ENCODE measurements at places on chromosomes 2 and 18.

DNA sequence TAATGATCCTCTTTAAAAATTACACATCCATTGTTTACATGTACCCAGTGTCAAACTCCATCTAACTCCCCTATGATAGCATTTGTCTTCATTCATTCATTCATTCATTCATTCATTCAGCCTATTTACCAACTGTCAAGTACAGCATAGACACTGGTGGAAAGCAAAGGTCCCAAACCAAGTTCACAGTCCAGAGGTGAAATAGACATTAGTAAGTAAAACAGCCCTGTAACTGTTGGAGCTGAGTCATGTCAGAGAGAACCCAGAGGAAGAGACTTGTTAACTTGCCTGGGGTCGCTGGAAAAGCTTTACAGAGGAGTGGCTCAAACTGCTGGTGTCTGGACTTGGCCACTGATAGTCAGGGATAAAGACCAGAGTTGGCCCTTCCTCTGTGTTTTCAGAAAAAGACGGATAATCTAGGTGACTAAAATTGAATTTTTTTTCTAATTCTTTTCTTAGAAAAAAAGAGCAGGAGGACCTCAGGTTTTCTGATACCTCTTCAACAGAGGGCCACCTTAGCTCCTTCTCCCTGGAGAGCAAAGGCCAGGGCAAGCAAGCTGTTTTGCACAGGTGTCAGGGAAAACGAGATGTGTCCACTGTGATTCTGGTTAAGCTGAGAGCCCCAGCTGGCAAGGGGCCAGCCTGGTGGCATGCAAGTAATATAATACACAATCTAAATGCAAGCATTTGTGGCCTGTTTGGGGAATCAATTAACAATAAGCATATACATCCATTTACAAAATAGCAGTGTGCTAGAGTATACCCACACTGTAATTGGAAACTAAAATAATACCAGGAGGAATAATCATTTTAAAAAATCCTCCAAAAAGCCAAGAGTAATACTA lies 96.7 kb upstream of the SLC14A2 start:
- DNase-seq = no peak

GRCh38 chr18:45374878-45375630 lies 240.2 kb upstream of the SLC14A2 start:
- no peak for DNase-seq

GRCh38 chr2:8550937-8551621 lies 130.8 kb upstream of the ID2 start:
- DNase-seq = no peak

DNA sequence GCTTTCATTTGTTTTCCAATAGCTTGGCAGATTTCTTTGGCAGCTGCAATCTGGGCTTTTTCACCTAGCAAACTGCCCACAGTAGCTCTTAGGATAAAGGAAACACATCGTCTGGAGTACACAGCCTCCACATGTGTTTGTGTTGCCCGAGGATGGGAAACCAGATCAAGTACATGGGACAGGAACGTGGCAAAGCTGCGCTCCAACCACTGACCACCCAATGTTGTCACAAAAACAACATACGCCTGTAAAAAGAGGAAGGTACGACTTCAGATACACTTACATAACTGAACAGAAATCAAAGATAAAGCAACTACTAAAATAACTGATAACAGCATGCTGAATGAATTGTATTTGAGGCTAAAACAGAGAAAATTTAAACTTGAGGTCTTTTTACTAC lies 15.5 kb downstream of the HEATR5B start:
- DNase-seq = no peak

GRCh38 chr2:138752197-138752956 lies 27.8 kb downstream of the NXPH2 start:
- no peak for DNase-seq

DNA sequence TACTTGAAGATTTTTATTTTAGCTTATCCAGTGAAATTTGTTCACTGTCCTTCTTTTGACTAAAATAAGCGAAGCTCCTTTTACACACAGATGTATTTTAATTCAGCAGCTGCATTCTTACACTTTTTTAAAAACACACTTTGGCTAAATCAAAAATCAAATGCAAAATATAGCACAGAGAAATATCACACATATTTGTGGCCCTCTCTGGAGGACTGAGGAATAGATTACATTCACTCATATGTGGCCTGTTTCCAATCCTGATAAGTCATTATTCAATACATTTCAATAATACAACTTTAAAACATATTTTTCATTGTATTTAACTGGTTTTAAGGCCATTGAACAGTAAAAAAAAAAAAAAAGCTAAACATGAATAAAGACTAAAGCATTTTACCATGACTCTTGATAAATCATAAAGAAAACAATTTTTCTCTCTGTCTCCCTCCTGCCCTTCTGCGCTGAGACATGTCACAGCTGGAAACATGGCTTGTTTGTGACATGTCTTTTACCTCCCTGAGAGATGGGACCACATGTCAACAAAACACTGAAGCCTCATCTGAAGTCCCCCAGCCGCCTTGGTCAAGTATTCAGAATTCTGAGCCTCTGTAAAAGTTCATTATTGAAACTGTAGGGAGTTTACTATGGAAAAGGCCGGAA lies 221.0 kb downstream of the ZNF407 start:
- DNase-seq = no peak

- DNase-seq = no peak
Observed at GRCh38 chr2:203951366-203951902, 14.9 kb downstream of the ICOS start.

GRCh38 chr2:20674974-20675679 lies 8.2 kb downstream of the GDF7 start:
- DNase-seq = no peak

DNA sequence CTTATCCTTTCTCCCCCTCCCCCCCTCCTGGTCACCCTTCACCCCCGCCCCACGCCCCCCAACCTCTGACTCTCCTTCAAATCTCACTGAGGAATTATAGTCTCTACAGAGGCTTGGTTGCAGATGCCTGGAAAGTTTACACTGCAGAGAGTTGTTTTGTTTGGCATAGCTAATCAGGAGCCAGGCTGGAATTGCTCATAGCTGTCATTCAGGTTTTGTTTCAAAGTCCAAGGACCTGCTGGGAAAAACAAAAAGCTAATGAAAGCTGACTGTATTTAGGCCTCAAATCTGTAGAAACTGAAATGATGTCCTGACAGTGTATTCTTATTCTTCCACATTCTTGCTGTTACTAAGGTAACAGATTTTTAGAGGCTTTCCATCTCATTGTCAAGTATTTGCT lies 22.6 kb downstream of the GREB1L start:
- DNase-seq = no peak

DNA sequence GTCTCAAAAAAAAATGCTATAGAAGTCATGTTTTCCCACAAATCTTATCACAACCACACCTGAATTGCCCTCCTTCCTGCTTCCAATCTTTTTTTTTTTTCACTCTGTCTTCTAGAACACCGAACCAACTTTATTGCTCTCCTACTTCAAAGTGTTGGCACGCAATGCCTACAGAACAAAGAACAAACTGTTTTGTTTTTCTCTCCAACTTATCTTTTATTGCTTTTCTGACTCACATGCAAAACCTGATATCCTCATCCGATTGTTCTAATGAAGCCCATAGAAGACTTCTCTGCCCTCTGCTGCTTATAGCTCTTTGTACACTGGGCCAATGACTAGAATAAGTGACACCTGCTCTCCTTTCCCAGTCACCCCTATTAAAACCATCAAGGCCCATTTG lies 602.8 kb downstream of the EPHA4 start:
- DNase-seq = no peak

- no peak for DNase-seq
Observed at GRCh38 chr2:218401890-218402289, 2.2 kb downstream of the CTDSP1 start.

DNA sequence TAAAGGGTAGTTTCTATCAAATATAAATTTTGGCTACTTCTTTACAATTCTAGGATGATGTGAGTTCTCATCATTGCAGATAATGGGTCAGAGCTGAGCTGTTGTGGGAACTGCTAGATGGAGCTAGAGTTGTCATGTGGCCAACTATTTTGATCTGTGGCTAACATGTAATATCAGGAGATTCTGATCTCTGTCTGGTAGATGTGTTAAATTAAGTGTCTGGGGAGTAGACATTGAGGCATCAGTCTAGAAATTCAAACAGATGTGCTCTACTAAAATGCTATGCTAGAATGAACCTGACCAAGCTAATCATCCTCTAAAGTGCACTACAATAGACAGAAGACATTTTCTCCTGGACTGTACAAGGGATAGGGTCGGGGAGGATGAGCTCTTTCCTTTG lies 30.3 kb upstream of the DARS1 start:
- DNase-seq = no peak

DNA sequence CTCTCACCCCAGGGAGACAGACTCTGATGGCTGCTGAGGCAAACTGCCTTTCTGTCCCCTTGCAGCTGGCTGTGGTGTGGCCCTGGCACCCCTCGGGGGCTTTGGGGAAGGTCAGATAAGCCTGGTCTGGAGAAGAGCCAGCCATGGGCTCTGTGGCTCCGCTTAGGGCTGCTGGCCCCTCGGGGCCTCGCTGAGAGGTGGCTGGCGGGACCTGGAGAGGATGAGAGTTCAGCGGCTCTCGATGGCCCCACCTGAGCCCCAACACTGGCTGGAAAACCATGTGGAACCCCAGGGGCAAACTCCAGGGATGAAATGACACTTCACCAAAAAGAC lies 56.1 kb upstream of the ASAP2 start:
- no peak for DNase-seq

- no peak for DNase-seq
Observed at GRCh38 chr2:197813093-197813787, 8.8 kb downstream of the PLCL1 start.

DNA sequence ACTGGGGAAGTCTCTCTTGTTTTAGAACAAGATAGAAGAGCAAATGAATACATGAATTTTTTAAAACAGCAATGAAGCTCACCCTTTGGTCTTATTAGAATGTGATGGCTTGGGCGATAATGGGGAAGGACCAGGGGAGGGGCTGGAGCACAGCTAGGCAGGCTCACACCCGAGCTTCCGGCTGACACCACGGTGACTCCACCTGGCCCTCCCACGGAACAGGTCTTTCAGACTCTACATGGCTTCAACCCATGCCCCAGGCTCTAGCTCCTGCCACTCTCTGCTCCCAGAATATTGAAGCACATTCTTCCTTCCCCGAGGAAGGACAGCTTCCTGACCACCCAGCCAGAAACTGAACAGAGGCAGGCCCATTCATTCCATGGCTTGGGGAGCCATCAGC lies 127.5 kb upstream of the AGAP1 start:
- no peak for DNase-seq

DNA sequence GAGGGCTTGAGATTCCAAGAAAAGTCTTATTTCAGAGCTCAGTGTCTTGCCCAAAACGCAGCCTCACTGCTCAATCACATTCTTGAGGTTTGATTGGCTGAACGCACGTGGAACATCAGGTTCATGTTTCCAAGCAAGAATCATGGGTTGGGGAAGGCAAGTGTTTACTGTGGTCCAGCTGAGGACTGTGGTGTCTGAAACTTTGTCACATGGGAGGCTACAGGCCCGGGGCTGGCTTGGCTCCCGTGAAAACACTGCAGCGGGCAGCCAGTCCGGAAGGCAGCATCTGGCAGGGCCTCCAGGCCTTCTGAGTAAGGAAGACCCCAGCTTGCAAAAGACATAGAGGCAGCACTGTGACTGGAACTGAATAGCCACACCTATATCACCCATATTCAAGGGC lies 84.7 kb downstream of the POLR1A start:
- DNase-seq = no peak

DNA sequence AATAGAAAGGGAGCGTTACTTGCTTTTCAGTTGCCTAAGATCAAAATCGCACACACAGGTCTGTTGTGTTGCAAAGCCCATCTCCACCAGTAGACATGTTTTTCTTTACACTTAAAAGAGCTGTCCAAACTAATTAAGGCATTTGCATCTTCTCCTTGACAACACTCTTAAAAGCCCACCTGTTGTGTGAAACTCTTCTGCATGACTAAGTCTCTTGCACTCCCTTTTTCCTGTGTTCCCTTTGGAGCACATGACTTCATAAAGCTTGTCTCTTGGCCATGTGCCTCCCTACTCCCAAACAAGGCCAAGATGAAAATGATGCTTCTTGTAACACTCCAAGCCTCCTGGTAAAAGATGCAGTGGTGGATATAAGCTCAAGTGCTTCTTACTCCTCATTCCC lies 26.1 kb downstream of the PID1 start:
- no peak for DNase-seq

DNA sequence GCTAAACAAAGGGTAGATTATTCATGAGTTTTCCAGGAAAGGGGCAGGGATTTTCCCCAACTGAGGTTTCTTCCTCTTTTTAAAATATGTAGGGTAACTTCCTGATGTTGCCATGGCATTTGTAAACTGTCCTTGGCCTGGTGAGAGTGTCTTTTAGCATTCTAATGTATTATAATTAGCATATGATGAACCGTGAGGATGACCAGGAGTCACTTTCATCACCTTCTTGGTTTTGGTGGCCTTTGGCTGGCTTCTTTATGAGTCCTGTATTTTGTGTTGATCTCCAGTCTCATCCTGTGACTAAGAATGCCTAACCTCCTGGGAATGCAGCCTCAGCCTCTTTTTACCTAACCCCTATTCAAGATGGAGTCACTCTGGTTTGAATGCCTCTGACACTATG lies 391.0 kb upstream of the LINC00305 start:
- no peak for DNase-seq

DNA sequence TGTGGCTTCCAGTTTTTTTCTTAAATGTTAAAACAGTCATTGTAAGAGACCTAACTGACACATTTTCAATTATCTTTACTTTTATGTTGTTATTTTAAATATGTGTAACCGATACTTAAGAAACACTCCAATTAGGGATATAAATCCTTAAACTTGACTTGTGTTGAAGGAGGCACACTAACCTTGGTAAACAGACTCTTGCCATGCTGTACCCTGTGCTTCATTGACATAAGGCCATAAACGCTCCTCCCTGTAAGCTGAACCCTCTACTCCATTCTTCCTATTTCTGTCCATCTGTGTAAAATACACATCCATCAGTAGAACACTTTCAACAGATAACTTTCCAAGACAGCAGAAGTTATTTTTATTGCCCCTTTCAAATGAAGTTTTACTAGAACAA lies 780.5 kb upstream of the FAM98A start:
- no peak for DNase-seq

DNA sequence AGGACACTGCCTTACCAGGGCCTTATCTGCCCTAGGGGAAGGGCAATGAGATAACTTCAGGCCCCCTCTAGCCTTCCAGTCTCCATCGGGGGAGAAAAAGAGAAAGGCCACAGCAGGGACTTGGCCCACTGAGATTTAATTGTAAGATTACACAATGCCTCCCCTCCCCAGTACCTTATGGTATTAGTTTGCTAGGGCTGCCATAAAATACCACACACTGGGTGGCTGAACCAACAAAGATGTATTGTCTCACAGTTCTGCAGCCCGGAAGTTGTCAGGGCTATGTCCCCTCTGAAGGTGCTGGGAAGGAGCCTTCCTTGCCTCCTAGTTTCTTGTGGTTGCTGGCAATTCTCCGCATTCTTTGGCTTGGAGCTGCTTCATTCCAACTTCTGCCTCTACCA lies 34.8 kb upstream of the SPATA3 start:
- no peak for DNase-seq

- no peak for DNase-seq
Observed at GRCh38 chr2:212945526-212945925, 205.9 kb downstream of the IKZF2 start.

Measured in NCI-H187 (cell line).